Stimulated activated CD4-positive, alpha-beta T cell treated with anti-CD3 and anti-CD28 coated beads, Interleukin-4, amount 100 ng/mL, for 24 hours (primary cell): ENCODE measurements at places on chromosomes 12 and 14.

- no peak for DNase-seq
Observed at GRCh38 chr12:11769723-11770514, 120.4 kb downstream of the ETV6 start.

- no peak for DNase-seq
Observed at GRCh38 chr14:37480446-37481290, 114.4 kb downstream of the FOXA1 start.

DNA sequence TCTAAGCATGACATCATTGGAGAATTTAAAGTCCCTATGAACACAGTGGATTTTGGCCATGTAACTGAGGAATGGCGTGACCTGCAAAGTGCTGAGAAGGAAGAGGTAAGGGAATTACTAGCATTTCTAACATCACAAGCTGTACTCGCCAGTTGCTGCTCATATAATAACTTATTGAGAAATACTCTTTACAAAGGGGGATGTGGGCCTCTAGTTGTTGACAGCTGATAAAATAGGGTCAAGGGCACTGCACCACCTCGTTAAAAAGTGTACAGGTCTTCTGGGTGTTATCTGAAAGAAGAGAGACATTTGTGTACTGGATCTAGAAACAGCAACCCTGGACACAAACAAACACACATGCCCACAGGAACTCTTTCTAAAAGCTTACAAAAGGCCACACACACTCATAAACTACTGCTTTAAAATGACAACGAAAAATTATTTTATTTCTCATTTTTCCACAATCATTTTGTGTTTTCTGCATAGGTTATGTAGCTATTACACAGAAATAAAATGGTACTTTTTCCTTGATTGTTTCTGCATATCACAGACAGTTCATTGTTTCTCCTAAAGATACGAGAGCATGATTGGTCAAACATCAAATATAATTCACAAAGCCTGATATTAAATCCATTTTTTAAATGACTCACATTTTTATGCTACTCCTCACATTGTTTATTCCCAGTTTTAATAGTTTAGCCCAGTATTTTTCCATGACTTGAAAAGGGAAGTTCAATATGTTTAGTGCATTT, 391.1 kb downstream of the PAWR start:
- DNase-seq, result no peak

DNA sequence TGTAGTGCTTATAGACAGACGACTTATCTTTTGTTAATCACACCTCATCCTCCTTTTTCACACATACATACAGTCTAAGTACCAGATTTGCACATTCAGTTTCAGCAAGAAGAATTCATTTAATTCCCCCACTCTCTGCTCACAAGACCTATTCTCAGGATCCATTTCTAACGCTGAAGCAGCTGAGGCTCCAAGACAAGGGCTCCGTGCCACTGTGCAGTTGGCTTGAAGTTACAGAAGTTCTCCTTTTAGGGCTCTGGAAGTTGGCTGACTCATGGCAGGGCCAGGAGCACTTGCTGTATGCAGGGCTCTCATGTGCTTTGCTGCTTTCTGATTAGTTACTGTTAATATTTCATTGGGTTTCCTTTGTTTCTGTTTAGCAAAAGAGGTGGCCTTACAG, 1566.9 kb upstream of the TMEM132C start:
- no peak for DNase-seq

- DNase-seq, result peak; percentile 66
Observed at GRCh38 chr14:89773644-89774316, 180.8 kb downstream of the EFCAB11 start.

DNA sequence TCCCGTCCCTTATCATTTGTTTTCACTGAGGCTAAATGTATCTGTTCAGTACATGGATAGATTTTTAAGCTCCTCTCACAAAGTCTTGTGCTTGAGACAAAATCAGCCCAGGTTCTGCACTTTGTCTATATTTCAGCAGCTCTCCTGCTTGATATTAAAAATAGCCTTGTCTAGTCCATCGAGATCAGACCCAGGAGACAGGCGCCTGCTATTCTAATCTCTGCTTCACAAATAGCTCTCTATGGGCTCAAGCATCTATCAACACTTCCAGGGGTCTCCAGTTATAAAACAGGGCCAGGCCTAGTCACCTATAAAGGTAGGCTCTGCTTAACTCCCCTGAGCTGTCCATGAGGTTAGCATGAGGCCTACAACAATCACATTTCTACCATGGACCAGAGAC, 62.5 kb downstream of the ZFP36L1 start:
- DNase-seq, result no peak

DNA sequence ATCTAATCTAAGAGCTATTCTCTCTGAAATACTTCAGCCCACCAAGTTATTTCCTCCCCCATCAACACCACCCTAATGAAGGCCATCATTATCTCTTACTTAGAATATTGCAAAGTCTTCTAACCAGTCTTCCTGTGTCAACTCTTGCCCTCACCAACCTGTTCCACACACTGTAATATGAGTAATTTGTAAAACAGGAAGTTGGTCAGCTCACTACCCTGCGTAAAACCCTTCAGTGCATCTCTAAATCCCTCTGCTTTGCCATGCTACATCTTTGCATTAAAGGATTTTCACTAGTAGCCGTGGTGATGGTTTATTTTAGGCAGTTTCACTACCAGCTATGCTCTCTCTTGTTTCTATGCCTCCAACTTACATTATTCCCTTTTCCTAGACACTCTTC, 70.0 kb downstream of the KIF21A start:
- peak; percentile 6 for DNase-seq

DNA sequence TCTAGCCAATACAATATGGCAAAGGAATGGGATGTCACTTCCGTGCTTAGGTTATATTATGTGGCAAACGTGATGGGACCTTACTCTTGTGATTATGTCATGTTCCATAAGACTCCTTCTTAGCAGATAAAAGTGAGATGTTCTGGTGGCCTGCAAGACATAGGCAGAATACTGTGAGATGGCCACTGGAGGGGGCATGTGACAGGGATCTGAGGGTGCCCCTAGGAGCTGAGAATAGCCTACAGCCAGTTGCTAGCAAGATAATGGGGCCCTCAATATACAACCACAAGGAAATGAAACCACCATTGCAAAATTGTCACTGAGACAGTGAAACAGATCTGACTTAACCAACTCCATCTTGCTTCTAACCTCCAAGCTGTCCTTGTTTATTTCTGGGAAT, 151.4 kb upstream of the SSTR1 start:
- DNase-seq, result no peak

DNA sequence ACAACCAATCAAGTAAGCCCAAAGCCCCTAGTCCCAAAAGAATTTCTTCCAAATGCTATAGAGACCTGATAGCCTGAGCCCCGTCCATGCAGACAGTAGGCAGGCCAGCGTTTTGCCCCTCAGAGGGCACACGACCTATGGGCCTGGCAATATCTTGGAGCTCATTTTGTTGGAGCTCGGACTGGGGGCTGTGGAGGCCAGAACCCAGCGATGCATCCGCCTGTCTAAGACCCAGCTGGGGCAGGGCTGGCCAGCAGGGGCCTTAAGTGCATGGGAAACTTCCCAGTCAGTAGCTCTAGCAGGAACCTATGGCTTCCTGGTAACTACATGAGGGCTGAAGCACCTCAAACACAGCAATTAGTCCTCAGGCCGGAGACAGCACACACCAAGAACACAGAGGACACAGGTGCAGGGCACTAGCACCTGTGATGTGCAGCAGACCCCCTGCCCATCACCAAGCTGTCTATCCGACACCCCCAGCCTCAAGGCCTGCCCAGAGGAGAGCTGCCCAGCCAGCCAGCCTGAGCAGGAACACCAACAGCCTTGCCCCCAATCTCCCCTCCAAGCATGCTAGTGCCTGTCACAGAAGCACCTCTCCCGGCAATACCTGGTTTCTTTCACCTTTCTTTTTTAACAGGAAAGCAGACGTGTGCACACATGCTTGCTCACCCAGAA, 50.8 kb downstream of the ARL6IP4 start:
- DNase-seq, result no peak

DNA sequence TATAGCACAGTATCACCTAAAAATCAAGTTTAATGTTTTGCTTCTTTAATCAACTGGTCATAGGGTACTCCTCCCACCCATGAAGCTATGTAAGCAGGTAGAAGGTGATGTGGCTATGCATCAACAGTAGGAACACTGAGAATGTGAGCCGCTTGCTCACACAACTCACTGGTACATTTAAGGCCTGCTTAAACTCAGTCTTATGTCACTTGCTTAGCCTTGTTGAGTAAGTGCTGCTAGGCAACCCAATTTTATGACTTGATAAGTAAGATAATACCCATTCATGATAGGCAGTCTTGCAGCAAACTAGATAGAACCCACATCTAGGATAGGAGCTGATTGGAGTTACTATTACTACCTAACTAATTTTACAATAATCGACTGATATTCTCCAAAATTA, 70.0 kb upstream of the BMP4 start:
- no peak for DNase-seq

DNA sequence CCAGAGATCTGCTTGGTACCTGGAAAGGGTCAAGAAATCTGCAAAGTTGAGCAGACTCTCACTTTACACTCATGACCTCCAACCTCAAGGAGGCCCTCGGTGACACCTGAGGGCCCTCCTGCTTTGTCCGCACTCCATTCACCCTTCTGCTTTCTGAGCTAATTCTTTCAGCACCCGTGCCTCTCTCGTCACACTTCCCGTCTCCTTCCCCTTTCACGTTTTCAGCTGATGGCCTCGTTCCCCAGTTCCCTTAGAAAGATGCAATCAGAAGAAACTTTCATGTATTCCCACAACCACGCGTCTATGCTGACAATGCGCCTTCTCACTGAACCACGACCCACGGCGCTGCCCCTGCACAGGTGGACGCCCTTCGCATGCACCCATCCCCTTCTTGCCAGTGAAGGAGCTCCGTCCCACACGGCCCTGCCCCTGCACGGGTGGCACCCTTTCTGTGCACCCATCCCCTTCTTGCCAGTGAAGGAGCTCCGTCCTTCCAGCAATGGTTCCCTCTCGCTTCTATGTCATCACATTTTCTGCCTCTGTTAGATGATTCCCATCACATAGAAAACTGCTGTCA, 340.1 kb upstream of the FKBP4 start:
- DNase-seq, result no peak

DNA sequence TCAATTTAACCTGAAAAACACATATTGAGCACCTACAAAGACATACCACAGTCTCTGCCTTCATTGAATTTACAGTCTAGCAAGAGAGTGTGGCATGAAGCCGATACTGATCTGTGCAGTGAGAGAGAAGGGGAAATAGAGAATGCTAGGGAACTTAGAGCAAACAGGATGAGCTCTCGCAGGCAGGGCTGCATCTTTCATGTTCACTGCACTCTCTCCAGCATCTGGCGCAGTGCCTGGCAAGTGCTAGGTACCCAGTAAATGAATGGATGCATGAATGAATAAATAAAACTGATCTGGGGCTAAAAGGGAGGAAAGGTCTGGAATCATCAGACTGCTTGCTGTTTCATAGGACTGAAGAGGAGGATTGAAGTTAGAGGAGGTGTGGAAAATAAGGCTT, 256.5 kb upstream of the NPAS3 start:
- DNase-seq, result no peak

DNA sequence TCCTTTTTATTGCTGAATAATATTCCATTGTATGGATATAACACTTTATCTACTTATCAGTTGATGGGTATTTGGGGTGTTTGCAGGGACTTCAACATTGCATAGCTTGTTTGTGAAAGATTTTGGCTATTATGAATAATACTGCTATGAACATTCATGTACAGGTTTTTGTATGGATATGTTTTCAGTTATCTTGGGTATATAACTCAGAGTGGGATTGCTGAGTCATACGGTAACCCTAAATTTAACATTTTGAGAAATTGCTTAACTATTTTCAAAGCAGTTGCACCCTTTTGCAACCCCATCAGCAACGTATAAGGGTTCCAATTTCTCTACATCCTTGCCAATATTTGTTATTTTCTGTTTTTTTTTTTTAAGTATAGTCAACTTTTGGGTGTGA, 27.3 kb upstream of the HELB start:
- no peak for DNase-seq

DNA sequence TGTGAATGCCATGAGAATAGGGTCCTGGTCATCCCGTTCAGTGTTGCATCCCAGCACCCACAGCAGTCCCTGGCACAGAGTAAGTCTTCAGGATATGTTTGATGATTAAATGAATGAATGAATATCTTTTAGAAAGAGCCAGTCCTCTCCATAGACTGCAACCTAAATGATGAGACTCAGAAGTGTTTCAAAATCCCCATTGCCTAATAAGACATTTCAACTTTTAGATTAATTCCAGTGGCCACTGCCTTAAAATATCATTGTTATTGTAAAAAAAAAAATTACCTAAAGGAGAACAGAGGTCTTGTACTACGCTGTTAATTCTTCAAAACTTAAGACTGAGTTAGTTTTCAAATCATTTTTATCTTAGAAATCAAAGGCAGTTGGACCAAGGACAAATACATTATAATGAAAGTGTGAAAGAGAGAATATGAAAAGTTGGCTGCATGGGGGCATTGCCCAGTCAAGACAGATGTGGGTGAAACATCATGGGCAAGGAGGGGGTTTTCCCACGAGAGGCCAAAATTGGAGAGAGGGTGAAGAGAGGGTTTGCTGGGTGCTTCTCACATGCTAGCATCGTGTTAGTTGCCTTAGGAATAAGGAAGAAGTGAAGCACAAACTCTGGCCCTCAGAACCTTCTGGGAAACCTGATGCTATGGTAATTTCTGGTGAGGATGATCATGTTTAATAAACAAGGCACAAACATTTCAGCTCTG, 26.3 kb upstream of the CPM start:
- no peak for DNase-seq

DNA sequence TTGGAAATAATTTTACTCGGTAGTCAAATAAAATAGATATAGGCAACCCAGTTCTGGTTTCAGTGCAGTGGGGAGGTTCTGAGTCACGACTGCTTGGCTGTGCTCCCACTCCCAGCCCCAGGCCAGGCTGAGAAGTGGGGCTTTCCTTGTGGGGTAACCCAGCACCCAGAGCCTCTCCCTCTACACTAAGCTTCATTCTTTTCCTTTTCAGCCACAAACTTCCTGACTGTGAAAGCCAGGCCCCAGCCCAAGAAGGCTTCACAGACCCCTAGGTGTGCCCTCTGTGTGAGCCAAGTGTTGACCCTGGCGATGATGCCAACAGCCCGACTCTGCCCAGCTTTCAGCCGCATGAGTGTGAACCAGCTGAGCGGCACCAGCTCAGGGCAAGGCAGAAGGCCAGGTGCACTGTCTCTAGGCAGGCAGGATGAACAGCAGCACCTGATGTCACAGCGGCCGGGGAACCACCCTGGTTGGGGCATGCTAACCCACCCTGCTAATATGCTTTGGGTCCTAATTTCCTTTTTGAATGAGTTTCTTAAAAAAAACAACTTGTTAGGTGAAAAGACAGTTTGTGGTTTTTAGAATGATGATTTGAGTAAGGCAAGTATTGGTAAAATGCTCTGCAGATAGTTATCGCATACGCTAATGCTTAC, 42.2 kb upstream of the ATP23 start:
- DNase-seq, result peak; percentile 84
